ENCODE measurements at places on chromosomes 16 and 17. TPM values are rescaled to one million over a fixed set of nuclear protein-coding genes. Genes with fewer than 3 reads are reported as not detected.

- no peak for DNase-seq
- H3K27ac ChIP-seq: peak overlapping the region; percentile 85
- H3K27me3 ChIP-seq: peaks cover 81% of the 10 kb centered on the region
- peaks cover 18% of the 10 kb centered on the region for H3K4me1 ChIP-seq
- no peaks in the 10 kb centered on the region for H3K36me3 ChIP-seq
- peak overlapping the region; percentile 84 for H3K4me3 ChIP-seq
Measured at GRCh38 chr17:32267690-32268205, 2.1 kb downstream of the RHBDL3 start.

DNA sequence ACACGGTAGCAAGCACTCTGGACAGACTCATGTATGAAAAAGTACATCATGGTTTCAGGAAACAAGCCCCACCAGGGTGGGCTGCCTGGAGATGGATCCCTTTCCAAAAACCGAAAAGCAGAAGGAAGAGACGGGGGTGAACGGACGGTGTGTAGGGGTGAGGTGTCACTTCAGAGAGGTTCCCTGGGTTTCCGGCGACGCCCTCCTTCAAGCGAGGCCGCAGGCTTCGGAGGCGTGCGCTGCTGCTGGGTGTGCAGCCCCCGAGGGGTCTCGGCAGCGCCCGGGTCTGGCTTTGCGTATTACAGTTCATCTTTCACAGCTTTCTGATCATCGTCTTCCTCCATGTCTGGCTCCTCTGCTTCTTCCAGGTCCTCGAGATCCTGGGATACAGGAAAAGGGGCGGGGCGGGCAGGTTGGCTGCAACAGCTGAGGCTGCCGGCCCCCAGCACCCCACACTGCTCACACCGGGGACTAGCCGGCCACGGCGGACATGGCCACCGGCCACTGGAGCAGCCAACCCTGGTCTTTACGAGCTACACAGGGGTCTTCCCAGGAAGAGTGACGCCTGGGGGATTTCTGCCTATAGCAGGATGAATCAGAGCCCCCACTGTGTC lies 9.0 kb upstream of the PPP1R27 start:
- H3K4me1 ChIP-seq: no peaks in the 10 kb centered on the region
- peaks cover 3% of the 10 kb centered on the region for H3K36me3 ChIP-seq
- no peak overlapping the region for H3K27ac ChIP-seq
- H3K4me3 ChIP-seq: no peak overlapping the region
- DNase-seq: no peak

Gene FBXL16
- total RNA-seq: 4.3 TPM

Gene OR4D1
- total RNA-seq: not detected

- no peaks in the 10 kb centered on the region for H3K36me3 ChIP-seq
- H3K4me3 ChIP-seq: no peak within 1 kb of the TSS
- DNase-seq: peak; percentile 70
- H3K4me1 ChIP-seq: peaks cover 11% of the 10 kb centered on the region
- no peak within 1 kb of the TSS for H3K27ac ChIP-seq
Measured at GRCh38 chr17:81961087-81961511, at the start of gene NOTUM. Gene NOTUM (minus strand): TSS chr17:81961187. CDS start chr17:81960909, 278 bp downstream.

Gene AANAT
- total RNA-seq: not detected

DNA sequence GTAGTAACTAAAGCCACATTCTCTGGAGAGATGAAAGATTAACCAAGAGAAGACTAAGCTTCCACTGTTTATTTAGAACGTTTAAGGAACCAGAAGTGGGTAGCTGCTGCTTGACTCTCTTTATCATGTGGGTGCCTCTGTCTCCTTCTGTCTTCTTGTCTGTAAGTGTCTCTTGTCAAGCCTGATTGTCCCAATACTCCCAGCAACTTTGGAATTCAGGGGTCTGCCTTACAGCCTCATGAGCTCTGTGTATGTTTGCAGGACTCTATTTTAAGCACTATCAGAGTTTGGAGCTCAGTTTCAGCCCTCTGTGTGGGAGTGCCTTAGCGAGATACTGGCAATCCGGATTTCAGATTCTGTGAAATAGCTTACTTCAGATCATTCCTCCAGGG lies 29.3 kb upstream of the SPACA3 start:
- no peaks in the 10 kb centered on the region for H3K36me3 ChIP-seq
- H3K27ac ChIP-seq: no peak overlapping the region
- H3K4me1 ChIP-seq: peaks cover 13% of the 10 kb centered on the region
- no peak for DNase-seq
- H3K4me3 ChIP-seq: no peak overlapping the region

DNA sequence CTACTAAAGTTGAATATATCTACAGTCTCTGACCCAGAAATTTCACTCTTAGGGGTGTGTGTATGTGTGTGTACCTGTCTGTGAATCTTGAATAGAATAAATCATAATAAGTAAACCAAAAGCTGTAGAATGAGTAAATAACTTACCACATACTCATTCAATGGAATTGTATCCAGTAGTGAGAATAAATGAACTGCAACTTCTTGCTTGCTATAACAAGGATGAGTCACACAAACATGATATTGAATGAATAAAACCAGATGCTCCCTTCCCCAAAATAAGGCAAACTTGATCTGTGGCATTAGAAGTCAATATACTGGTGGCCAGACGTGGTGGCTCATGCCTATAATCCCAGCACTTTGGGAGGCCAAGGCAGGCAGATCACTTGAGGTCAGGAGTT lies 259.8 kb upstream of the MON1B start:
- no peak for DNase-seq
- H3K4me1 ChIP-seq: no peaks in the 10 kb centered on the region
- no peak overlapping the region for H3K27ac ChIP-seq
- H3K4me3 ChIP-seq: no peak overlapping the region

- no peak for DNase-seq
- no peak overlapping the region for H3K27ac ChIP-seq
- H3K36me3 ChIP-seq: peaks cover 3% of the 10 kb centered on the region
- H3K4me1 ChIP-seq: no peaks in the 10 kb centered on the region
- no peaks in the 10 kb centered on the region for H3K27me3 ChIP-seq
Measured at GRCh38 chr17:81841866-81842265, 7.0 kb upstream of the PPP1R27 start.

DNA sequence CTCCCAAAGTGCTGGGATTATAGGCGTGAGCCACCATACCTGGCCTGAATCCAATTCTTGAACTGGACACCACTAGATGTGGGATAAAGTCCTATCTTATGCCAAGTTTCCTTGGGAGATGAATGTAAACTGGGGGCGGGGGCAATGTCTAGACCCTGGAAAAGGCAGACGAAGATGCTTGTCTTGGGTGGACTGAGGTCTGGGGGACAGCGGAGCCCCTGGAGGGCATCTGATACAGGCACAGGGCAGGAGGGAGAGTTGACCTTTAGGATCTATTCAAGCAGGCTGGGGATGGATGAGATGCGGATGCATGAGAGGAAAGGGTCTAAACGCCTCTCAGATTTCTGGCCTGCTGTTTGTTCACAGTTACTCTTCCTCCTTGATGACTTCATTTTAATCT lies 11.7 kb downstream of the C1QTNF1 start:
- H3K4me3 ChIP-seq: no peak overlapping the region
- no peak for DNase-seq
- H3K36me3 ChIP-seq: no peaks in the 10 kb centered on the region
- peaks cover 4% of the 10 kb centered on the region for H3K4me1 ChIP-seq
- peaks cover 7% of the 10 kb centered on the region for H3K27me3 ChIP-seq

Gene CCL1
- not detected for total RNA-seq

- H3K36me3 ChIP-seq: peaks cover 24% of the 10 kb centered on the region
- peak overlapping the region; percentile 100 for H3K27ac ChIP-seq
- peaks cover 3% of the 10 kb centered on the region for H3K27me3 ChIP-seq
- no peak for DNase-seq
- peaks cover 26% of the 10 kb centered on the region for H3K4me1 ChIP-seq
Measured at GRCh38 chr17:63772801-63773271, 561 bp downstream of the CCDC47 start.

DNA sequence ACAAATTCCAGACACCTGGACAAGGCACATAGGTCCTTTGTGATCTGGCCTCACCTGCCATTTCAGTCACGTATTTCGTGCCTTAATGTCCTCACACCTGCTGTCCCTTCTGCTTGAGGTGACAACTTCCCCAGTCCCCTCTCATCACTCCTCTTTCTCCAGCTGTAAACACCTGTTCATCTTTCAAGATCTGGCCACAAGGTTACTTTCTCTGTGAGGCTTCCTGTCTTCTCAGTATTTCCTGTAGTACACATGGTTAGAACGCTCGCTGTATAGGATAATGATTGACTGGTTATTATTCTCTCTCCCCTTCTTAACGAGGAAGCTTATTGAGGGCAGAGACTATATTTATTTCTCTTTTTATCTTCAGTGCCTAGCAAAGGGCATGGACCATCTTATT lies 74.5 kb upstream of the PMFBP1 start:
- no peaks in the 10 kb centered on the region for H3K27me3 ChIP-seq
- no peak overlapping the region for H3K4me3 ChIP-seq
- no peak overlapping the region for H3K27ac ChIP-seq

GRCh38 chr16:87123356-87124001 lies 193.7 kb downstream of the C16orf95 start:
- no peak overlapping the region for H3K4me3 ChIP-seq
- no peaks in the 10 kb centered on the region for H3K36me3 ChIP-seq
- no peak overlapping the region for H3K27ac ChIP-seq
- DNase-seq: no peak
- H3K4me1 ChIP-seq: peaks cover 12% of the 10 kb centered on the region
- peaks cover 6% of the 10 kb centered on the region for H3K27me3 ChIP-seq

DNA sequence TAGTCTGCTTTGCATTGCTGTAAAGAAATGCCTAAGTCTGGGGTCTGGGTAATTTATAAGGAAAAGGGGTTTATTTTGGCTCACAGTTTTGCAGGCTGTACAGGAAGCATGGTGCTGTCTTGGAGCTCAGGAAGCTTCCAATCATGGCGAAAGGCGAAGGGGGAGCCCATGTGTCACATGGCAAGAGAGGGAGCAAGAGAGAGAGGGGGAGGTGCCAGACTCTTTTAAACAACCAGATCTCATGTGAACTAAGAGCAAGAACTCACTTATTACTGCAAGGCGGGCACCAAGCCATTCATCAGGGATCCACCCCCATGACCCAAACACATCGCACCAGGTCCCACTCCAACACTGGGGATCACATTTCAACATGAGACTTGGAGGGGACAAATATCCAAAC lies 148.2 kb upstream of the HS3ST2 start:
- no peak for DNase-seq
- H3K27ac ChIP-seq: no peak overlapping the region
- H3K4me1 ChIP-seq: no peaks in the 10 kb centered on the region
- no peaks in the 10 kb centered on the region for H3K36me3 ChIP-seq
- no peaks in the 10 kb centered on the region for H3K27me3 ChIP-seq

Gene KRTAP3-1
- 1.7 TPM for total RNA-seq

Gene LRRC3C
- total RNA-seq: not detected

GRCh38 chr17:60135151-60135950 lies 14.4 kb upstream of the CA4 start:
- H3K27me3 ChIP-seq: peaks cover 46% of the 10 kb centered on the region
- H3K4me1 ChIP-seq: peaks cover 20% of the 10 kb centered on the region
- DNase-seq: peak; percentile 84

- H3K4me1 ChIP-seq: peaks cover 18% of the 10 kb centered on the region
- H3K36me3 ChIP-seq: no peaks in the 10 kb centered on the region
- H3K27me3 ChIP-seq: peaks cover 54% of the 10 kb centered on the region
Measured at GRCh38 chr17:16489431-16489830, 2.6 kb downstream of the LRRC75A start.

GRCh38 chr17:77692571-77693161 lies 265.8 kb upstream of the TNRC6C start:
- H3K4me3 ChIP-seq: no peak overlapping the region
- H3K36me3 ChIP-seq: no peaks in the 10 kb centered on the region
- H3K27me3 ChIP-seq: peaks cover 78% of the 10 kb centered on the region
- no peak overlapping the region for H3K27ac ChIP-seq
- peak; percentile 42 for DNase-seq

Gene C17orf50
- not detected for total RNA-seq

DNA sequence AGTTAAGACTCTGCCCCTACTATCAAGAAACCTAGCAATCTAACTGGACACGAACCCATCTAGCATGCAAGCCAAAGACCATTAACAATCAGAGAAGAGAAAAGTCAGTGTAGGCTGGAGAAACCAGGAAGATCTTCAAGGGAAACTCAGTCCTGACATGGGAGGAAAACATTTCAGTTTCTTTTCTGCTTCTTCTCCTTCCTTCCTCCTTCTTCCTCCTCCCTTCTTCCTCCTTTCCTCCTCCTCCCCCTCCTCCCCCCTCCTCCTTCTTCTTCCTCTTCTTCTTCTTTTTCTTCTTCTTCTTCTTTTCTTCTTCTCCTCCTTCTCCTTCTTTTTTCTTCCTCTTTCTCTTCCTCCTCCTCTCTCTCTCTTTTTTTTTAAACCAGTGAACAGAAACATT lies 29.6 kb upstream of the SHISA9 start:
- H3K27me3 ChIP-seq: peaks cover 15% of the 10 kb centered on the region
- DNase-seq: no peak

GRCh38 chr17:19727501-19728078 lies 11.2 kb upstream of the SLC47A2 start:
- no peaks in the 10 kb centered on the region for H3K4me1 ChIP-seq
- no peaks in the 10 kb centered on the region for H3K36me3 ChIP-seq
- H3K4me3 ChIP-seq: no peak overlapping the region
- H3K27ac ChIP-seq: no peak overlapping the region

GRCh38 chr17:76532072-76532651 lies 5.3 kb downstream of the CYGB start:
- no peaks in the 10 kb centered on the region for H3K36me3 ChIP-seq
- peaks cover 30% of the 10 kb centered on the region for H3K4me1 ChIP-seq
- H3K27ac ChIP-seq: peak overlapping the region; percentile 75
- H3K4me3 ChIP-seq: peak overlapping the region; percentile 15
- H3K27me3 ChIP-seq: peaks cover 27% of the 10 kb centered on the region

DNA sequence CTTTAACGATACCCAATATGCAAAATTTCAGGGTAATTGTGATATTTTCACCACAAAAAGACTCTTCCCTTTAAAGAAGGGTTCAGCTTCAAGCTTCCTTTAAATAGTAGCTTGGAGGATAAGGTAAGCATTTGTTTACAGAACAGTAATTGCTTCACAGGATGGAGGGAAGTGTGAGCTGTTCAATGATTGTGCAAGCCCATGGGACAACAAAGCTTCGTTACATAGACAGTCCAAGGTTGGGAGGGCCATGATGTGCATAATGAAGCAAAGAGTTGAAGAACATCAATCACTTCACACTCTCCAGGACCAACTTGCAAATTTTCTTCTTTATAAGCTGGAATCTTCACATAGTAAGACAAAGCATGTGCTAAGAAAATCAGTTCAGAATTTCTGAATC lies 145.0 kb upstream of the ASIC2 start:
- H3K4me1 ChIP-seq: peaks cover 3% of the 10 kb centered on the region
- H3K36me3 ChIP-seq: no peaks in the 10 kb centered on the region
- no peaks in the 10 kb centered on the region for H3K27me3 ChIP-seq

- no peak overlapping the region for H3K4me3 ChIP-seq
- peaks cover 19% of the 10 kb centered on the region for H3K4me1 ChIP-seq
- no peaks in the 10 kb centered on the region for H3K36me3 ChIP-seq
Measured at GRCh38 chr16:56258508-56259424, 67.5 kb downstream of the GNAO1 start.

Gene G6PC1
- total RNA-seq: 1.5 TPM

DNA sequence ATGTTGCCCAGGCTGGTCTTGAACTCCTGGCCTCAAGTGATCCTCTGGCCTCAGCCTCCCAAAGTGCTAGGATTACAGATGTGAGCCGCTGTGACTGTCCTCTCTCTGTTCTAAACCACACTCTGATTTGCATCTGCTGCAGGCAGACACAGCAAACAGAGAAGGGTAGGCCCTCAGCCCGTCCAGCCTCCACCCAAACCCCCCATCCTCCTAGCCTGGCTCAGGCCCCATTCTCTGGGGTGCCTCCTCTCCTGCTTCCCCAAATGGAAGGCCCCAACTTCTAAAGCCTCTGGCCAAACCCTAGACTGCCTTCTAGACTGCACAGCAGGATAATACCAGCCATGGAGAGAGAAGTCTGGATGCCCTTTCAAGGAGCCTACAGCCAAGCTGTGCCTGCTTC lies 4.1 kb upstream of the GFAP start:
- DNase-seq: no peak
- H3K36me3 ChIP-seq: no peaks in the 10 kb centered on the region
- H3K4me1 ChIP-seq: peaks cover 13% of the 10 kb centered on the region
- peaks cover 36% of the 10 kb centered on the region for H3K27me3 ChIP-seq

Data from type B pancreatic cell (in vitro differentiated cells).